Epithelial cell of prostate (primary cell): ENCODE measurements at places on chromosomes 5 and 9.

DNA sequence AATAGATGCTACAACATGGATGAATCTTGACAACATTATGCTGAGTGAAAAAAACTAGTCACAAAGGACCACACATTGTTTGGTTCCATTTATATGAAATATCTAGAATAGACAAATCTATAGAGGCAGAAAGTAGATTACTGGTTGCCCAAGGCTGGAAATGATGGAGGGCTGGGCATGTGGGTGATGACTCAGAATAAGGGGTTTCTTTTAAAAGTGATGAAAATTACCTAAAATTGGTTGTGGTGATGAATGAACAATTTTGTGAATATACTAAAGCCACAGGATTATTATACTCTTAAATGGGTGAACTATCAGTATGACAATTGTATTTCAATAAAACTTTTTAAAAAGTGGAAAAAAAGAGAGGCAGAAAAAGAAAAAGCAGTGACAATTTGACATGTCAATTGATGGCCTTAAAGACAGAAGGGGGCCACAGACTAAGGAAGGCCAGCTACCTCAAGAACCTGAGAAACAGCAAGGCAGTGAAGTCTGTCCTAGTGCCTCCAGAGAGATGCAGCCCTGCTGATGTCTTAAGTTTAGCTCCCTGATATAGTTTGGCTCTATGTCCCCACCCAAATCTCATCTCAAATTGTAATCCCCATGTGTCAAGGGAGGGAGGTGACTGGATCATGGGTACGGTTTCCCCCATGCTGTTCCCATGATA lies 182.7 kb downstream of the PIK3R1 start:
- DNase-seq = no peak

DNA sequence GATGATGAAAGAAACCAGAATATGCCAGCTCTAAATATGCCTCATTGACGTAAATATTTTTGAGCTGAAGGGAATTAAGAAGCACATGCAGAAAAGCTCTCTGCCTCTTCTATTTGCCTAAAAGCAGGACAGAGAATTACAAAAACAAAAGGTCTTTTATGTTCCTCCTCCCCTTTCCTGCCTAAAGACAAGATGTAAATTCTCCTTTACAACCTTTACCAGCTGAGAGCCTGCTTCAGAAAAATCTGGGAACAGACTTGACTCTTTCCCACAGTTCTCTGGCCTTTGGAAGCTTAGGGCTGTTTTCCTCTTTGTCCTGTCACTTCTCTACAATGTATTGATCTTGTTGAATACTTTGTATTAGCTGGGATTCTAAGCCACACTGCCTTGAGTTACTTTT lies 199.7 kb downstream of the TMC1 start:
- DNase-seq = no peak

GRCh38 chr9:93945400-93946337 lies 9.5 kb downstream of the BARX1 start:
- no peak for DNase-seq

GRCh38 chr9:99127356-99128132 lies 22.6 kb downstream of the TGFBR1 start:
- peak; percentile 96 for DNase-seq

DNA sequence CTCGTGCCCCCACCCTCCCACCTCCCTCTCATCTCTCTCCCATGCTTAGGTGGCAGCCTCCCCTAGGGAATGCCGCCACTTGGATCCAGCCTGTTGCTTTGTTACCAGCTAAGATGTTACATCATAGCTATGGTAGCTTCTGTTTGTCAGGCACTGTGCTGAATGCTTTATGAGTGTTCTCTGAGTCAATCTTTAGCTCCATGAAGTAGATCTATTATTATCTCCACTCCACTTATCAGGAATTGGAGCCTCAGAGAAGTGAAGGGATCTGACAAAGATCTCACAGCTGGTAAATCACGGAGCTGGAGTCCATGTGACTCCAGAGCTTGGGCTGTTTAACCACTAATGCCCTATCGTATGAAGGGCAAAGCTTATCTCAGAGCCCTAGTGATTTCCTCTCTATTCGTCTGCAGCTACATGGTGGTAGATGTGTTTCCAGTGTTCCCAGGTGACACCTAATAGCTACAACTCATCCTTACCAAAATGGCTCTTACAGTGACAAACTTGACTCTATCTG lies 54.1 kb downstream of the GARNL3 start:
- no peak for DNase-seq

DNA sequence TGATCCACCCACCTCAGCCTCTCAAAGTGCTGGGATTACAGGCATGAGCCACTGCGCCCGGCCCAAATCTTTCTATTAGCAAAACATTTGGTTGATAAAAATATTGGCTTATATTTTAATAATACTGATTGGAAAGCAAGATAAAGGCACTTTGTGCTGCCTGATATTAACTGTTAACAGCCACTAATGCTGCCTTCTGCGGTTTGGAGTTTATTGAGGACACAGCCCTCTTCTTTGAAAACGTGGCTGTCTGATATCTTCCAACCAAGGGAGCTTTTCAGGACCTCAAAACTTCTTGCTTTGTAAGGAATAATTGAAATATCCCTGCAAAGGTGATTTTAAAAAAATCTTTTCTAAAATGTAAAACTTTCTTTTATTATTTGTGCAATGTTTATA lies 94.0 kb downstream of the IQGAP2 start:
- DNase-seq = no peak

GRCh38 chr9:108073823-108074222 lies 584.3 kb upstream of the KLF4 start:
- no peak for DNase-seq

- no peak for DNase-seq
These were observed 281.2 kb downstream of the BRINP1 start for GRCh38 chr9:119088002-119088547.

DNA sequence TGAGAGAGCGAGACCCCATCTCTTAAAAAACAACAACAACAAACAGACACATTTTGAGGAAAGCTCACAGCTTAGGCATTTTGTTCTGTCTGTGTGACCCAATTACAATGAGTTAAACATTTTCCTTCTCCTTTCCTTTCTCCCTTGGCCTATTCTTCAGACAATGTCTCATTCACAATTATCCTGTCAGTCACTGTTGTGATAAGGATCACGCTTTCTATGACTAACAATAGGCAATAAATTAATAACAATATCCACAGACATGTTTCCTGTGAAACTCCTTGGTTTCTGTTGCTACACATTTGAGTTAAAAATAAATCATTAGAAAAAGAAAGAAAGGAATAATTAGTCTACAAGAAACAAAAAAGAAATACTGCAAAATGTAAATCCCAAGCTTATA lies 19.8 kb upstream of the CARTPT start:
- peak; percentile 27 for DNase-seq

DNA sequence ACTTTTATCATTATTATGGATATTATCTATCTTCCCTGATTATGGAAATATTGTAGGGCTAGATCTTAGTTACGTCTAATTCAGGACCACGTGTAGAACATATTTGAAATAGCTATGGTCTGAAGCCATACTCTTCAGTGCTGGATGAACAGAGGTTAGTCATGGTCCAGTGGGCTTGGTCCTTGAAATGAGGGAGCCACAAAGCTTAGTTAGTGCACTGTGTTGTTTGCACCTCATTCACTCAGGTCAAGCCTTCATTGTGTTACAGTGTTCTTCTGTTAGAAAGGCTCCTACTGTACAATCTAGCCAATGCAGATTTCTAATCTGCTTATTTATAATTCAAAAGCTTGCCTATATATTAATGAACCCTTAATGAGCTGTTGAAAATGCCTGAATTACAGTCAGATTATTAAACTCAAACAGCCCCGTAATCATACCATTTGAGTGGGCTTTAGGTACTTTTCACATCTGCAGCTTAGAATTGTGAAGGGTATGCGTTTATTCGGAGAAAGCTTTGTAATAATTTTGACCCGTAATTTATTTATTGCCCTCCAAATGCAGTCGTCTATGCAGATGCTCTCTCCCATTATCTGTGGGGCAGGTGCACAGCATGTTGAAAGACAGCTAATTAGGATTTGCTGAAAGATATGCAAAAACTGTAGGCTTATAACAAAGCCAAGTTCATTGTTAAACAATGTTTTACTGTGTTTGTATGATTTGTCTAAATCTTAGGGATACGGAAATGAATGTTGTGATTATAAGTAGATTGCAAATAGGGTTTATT lies 164.9 kb downstream of the PBX3 start:
- DNase-seq = no peak

DNA sequence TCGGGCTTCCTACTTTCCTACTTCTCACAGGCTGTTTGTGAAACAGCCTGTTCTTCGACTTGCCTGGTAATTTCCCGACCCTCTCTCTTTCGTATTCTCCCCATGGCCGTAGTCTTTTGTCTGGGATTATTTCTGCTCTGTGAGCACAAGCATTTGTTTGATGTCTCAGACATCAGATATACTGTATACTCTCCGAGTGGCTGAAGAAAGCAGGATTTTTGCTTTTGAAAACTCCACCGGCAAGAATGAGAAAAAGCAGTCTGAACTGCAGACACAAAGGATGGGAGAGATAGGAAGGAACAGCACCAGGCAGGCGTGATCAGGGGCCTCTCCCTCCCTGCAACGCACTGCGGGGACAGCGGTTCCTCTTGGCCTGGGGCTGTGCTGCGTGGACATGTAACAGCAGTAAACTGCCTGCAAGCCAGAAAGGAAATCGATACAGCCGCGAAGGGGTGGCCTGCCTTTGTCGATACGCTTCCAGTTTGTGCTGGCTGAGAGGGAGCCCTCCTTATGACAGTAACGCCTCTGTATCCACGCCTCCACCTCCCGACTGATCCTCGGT lies 313.9 kb upstream of the TLE4 start:
- DNase-seq = no peak

DNA sequence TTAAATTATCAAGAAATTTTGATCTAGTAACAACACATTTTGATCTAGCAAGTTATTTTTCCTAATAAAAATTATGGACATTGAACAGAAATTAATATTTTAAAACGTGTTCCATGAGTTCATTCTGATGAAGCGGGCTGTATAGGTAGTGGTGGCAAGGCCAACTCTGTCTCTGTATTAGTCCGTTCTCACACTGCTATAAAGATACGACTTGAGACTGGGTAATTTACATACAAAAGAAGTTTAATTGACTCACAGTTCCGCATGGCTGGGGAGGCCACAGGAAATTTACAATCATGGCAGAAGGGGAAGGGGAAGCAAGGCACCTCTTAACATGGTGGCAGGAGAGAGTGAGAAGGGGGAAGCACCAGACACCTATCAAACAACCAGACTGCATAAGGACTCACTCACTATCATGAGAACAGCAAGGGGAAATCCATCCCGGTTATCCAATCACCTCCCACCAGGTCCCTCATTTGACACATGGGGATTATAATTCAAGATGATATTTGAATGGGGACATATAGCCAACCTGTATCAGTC lies 61.2 kb downstream of the TMEM232 start:
- DNase-seq = no peak

- DNase-seq = no peak
These were observed 58.5 kb downstream of the CNTRL start for GRCh38 chr9:121133104-121133816.

GRCh38 chr5:123559434-123559775 lies 47.4 kb downstream of the CSNK1G3 start:
- no peak for DNase-seq

DNA sequence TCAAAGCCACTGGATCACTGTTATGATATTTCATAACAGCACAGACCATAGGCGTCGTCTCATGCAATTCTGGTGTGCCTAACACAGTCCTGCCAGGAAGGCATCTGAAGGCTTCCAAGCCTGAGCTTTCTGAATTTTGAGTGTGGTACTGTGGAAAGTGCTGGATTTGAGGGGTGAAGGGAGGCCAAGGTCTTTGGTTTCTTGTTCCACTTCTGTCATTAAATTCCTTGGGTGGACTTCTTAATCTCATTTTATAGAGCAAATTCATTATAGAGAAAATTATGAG lies 441.3 kb upstream of the PIK3R1 start:
- no peak for DNase-seq

- DNase-seq = no peak
These were observed 5.3 kb downstream of the NKD2 start for GRCh38 chr5:1013948-1014301.

- no peak for DNase-seq
These were observed 74.5 kb upstream of the BARHL1 start for GRCh38 chr9:132507670-132508469.

- no peak for DNase-seq
These were observed 10.3 kb upstream of the RIOK2 start for GRCh38 chr5:97193355-97193688.

- DNase-seq = no peak
These were observed 4.5 kb downstream of the PTPN3 start for GRCh38 chr9:109493648-109494047.

DNA sequence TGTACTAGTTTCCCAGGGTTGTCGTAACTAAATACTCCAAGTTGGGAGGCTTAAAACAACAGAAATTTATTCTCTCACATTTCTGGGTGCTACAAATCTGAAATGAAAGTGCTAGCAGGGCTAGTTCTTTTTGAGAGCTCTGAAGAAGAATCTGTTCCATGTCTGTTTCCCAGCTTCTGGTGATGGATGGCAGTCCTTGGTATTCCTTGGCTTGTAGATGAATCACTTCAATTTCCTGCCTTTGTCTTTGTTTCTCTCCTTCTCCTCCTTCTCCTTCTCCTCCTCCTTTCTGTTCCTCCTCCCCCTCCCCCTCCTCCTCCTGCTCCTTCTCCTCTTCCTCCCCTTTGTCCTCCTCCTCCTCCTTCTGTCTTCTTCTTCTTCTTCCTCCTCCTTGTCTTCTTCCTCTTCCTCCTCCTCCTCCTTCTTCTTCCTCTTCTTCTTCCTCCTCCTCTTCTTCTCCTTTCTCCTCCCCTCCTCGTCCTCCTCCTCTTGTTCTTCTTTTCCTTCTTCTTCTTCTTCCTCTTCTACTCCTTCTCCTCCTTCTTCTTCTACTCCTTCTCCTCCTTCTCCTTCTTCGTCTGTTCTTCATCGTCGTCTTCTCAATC lies 104.7 kb upstream of the ANKRD55 start:
- no peak for DNase-seq
